Esophagus muscularis mucosa (tissue), 4 donors: ENCODE measurements at places on chromosomes 2 and 18. TPM values are rescaled to one million over a fixed set of nuclear protein-coding genes. Genes with fewer than 3 reads are reported as not detected.

GRCh38 chr18:10732990-10733389, 207.2 kb downstream of the NAPG start:
- no peaks in the 10 kb centered on the region for H3K4me1 ChIP-seq
- no peak overlapping the region for H3K4me3 ChIP-seq
- DNase-seq, result peak; percentile 5
- H3K27me3 ChIP-seq, result no peaks in the 10 kb centered on the region
- H3K27ac ChIP-seq, result no peak overlapping the region

GRCh38 chr2:44932079-44932478, 9.4 kb upstream of the SIX3 start:
- H3K4me3 ChIP-seq, result no peak overlapping the region
- no peaks in the 10 kb centered on the region for H3K36me3 ChIP-seq
- H3K27me3 ChIP-seq, result peaks cover 100% of the 10 kb centered on the region
- H3K4me1 ChIP-seq, result peaks cover 55% of the 10 kb centered on the region
- no peak for DNase-seq

GRCh38 chr2:85181134-85181631, 48.0 kb downstream of the TCF7L1 start:
- no peak overlapping the region for H3K27ac ChIP-seq
- H3K4me3 ChIP-seq, result no peak overlapping the region
- no peak for DNase-seq
- peaks cover 62% of the 10 kb centered on the region for H3K4me1 ChIP-seq
- H3K36me3 ChIP-seq, result no peaks in the 10 kb centered on the region

GRCh38 chr2:215861607-215862350, 151.6 kb downstream of the MREG start:
- DNase-seq, result no peak
- no peaks in the 10 kb centered on the region for H3K36me3 ChIP-seq
- H3K27me3 ChIP-seq, result no peaks in the 10 kb centered on the region
- H3K4me1 ChIP-seq, result no peaks in the 10 kb centered on the region

DNA sequence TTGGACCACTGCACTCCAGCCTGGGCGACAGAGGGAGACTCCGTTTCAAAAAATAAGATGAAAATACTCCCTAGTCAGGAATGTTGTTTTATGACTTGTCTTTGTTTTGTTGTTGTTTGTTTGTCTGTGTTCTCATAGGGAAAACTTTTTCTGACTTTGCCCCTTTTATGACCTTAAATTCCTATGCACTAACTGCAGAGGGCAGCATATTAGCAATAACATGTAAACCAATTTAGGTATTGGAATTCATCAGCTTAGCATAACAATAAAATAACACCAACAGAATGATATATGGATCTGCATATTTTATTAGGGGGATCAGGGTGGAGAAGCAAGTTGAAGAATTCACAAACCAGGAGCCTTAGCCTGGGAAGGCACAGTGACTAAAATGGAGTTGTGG, 631.5 kb downstream of the SUCLG1 start:
- H3K27ac ChIP-seq, result no peak overlapping the region
- no peaks in the 10 kb centered on the region for H3K27me3 ChIP-seq

GRCh38 chr18:54689319-54689718, 98.3 kb downstream of the DYNAP start:
- no peaks in the 10 kb centered on the region for H3K4me1 ChIP-seq
- no peaks in the 10 kb centered on the region for H3K27me3 ChIP-seq
- no peaks in the 10 kb centered on the region for H3K36me3 ChIP-seq

DNA sequence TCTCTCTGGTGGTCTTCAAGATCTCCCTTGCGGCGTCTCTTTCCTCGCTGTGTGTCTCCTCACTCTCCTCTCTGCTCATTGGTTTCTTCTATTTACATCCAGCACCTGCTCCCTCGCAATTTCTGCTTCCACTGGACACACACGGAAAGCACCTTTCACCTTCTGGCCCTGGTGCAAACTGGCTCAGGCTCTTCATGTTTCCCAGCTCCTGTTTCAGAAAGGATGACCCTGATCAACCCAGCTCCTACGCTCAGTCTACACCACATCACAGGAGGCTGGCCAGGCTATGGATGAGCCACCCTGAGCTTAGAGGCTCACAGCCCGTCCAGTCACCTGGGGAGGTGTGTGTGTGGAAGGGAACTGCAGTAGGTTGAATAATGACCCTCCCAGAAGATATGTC, 72.7 kb downstream of the MCFD2 start:
- peaks cover 27% of the 10 kb centered on the region for H3K4me1 ChIP-seq
- no peak overlapping the region for H3K4me3 ChIP-seq
- no peak overlapping the region for H3K27ac ChIP-seq
- no peak for DNase-seq

DNA sequence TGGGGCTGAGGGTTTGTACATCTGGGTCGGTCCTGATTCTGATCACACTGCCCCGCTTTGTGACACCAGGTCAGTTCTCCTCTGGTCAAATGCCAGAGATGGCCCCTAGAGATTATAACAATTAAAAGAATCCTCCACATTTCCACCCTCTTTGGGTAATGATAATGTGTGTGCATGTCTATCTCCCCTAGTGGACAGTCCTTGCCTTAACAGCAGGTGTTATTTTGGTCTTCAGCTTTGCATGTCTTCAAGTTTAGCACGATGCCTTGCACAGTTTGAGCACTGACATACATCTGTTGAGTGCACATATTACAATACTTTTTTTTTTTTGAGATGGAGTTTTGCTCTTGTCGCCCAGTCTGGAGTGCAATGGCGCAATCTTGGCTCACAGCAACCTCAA, 25.7 kb upstream of the COX7A2L start:
- no peaks in the 10 kb centered on the region for H3K36me3 ChIP-seq
- H3K4me1 ChIP-seq, result no peaks in the 10 kb centered on the region
- H3K27me3 ChIP-seq, result no peaks in the 10 kb centered on the region
- no peak overlapping the region for H3K27ac ChIP-seq
- DNase-seq, result no peak

DNA sequence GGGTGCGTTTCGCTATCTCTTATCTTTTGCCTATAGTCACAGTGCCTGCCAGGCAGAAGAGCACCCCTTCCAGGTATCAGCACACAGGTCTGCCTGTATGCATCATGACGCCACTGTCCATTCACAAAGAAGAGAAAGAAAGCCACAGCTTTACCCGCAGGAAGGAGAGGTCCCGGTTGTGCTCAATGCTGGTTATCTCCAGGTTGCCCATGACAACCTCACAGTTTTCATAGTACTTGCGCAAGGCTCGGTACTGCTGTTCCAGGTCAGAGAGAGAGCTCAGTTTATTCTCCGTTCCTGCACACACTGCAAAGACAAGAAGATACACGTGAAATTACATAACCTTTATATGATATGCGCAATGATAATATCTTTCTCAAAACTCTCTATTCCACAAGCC, 414.0 kb downstream of the ERBB4 start:
- H3K36me3 ChIP-seq, result no peaks in the 10 kb centered on the region
- H3K4me1 ChIP-seq, result no peaks in the 10 kb centered on the region
- H3K27me3 ChIP-seq, result no peaks in the 10 kb centered on the region
- no peak overlapping the region for H3K4me3 ChIP-seq

DNA sequence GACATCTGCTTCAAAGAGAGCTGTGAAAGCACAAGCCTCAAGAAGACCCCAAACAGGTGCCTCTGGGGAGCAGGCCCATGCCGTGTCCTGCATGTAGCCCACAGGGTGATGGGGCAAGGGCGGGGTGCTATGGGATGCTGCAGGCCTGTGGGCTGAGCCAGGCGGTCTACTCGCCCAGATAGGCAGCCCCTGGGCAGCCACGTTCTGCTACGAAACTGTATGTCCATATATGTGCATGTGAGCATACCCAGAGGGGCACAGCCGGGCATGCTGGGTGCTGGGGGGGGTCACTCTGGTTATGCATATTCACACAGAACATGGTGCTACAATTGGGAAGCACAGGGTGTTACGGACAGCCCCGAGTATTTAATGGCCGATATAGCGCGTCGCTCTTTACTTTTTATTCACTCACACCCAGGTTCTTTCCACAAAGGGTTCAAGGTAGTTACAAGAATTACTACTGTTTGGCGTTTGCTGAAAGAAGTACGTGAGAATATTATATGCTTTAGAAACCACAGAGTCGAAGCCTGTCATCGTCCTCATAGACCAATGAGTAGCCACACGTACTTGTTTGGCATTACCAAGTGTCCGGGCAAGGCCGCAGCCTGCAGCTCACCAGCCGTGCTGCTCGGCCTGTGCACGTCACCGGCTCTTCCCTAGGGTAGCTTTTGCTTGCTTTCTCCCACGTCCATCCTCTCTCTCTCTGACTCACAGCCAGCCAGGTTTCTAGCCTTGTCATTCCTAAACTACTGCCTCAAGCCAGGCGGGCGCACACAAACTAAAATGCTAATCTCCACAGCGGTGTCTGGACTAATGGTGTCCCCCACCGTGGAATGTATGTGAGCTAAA, 14.4 kb downstream of the MTERF4 start:
- no peak for DNase-seq
- H3K4me3 ChIP-seq, result no peak overlapping the region
- H3K36me3 ChIP-seq, result peaks cover 78% of the 10 kb centered on the region

Gene ABCA12
- total RNA-seq, result not detected

Gene CNDP1
- total RNA-seq, result not detected

Gene MOGAT1
- not detected for total RNA-seq

Gene ANKRD30BL
- total RNA-seq, result not detected

Gene PSTPIP2
- 10.8 TPM for total RNA-seq

Gene TNFRSF11A
- 2.2 TPM for total RNA-seq
